ENCODE measurements at places on chromosomes 2 and 18. TPM values are rescaled to one million over a fixed set of nuclear protein-coding genes. Genes with fewer than 3 reads are reported as not detected.

DNA sequence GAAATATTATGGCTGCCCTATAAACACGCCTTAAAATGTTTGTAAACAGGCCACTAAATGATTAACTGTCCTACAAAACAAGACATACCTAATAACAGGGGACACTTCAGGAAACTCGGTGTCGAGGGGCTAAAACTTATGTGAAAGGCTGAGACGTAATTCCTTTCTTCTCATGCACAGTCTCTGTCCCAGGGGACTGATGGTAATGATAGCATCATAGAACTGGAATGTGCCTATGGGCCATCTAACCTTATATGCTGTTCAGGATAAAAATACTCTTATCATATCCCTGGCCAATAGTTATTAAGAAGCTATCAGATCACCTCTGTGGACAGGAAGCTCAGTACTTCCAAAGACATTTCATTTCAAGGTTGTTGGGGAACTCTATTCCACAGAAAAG, 252.6 kb upstream of the RASGRP3 start:
- no peak overlapping the region for H3K4me3 ChIP-seq
- H3K27ac ChIP-seq, result no peak overlapping the region
- H3K4me1 ChIP-seq, result no peaks in the 10 kb centered on the region
- no peak for DNase-seq
- no peaks in the 10 kb centered on the region for H3K36me3 ChIP-seq

DNA sequence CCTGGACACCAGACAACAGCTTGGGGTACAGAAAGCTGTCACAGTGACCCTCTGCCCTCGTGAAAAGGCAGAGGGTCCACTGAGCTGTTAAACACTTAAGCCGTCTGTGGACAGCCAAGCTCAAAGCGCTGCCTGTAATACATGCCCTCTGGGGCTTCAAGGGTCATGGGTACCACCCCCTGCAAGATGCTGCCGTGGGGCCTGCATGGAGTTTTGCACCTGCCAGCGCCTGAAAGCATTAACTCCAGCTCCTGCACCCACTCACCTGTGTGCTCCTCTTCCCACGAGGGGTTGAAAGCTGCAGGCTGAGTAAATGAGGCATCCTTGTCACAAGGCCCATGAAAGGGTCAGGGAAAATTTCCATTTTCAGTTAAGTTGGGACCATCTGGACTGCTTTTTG, 70.6 kb upstream of the PHLPP1 start:
- H3K4me1 ChIP-seq, result no peaks in the 10 kb centered on the region
- H3K36me3 ChIP-seq, result no peaks in the 10 kb centered on the region
- no peaks in the 10 kb centered on the region for H3K27me3 ChIP-seq
- no peak overlapping the region for H3K4me3 ChIP-seq
- H3K27ac ChIP-seq, result no peak overlapping the region

- no peak for DNase-seq
- no peaks in the 10 kb centered on the region for H3K36me3 ChIP-seq
- H3K4me1 ChIP-seq, result no peaks in the 10 kb centered on the region
- no peak overlapping the region for H3K27ac ChIP-seq
- H3K27me3 ChIP-seq, result no peaks in the 10 kb centered on the region
- no peak overlapping the region for H3K4me3 ChIP-seq
These were observed 168.6 kb downstream of the SLC8A1 start for GRCh38 chr2:40283111-40283909.

DNA sequence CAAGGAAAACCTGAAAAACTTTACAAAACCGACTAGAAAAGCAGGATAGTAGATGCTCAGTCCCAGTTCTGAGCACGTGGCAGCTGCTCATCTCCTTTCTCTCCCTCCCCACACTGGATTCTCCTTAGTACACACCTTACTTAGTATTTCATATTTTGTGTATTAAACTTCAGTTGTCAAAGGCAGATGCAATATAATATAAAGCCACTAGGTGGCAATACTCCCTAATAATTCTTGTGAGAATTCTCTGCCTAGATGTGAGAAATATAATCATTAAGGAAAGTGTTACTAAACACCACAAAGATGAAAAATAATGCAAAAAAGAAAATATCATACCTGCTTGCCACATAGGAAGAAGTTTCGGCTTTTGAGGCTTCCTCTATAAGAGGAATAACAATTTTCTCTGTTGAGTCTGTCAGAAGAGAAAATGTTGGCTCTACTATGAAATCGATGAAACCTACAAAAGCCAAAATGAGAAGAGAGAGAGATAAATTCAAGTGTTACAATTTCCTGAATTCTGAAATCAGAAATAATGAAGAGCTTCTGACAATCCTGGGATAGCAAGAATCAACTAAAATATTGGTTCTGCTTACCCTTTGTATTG, 200.6 kb downstream of the PPP1R1C start:
- H3K27ac ChIP-seq, result no peak overlapping the region
- H3K4me3 ChIP-seq, result no peak overlapping the region

- no peak overlapping the region for H3K27ac ChIP-seq
- no peak for DNase-seq
- H3K4me3 ChIP-seq, result no peak overlapping the region
These were observed 11.1 kb upstream of the MOCOS start for GRCh38 chr18:36176177-36176584.

Gene SMYD1
- total RNA-seq, result 0.06 TPM

Gene SUPT7L
- total RNA-seq, result 34.8 TPM

- H3K36me3 ChIP-seq, result no peaks in the 10 kb centered on the region
- H3K4me3 ChIP-seq, result no peak overlapping the region
- peaks cover 43% of the 10 kb centered on the region for H3K4me1 ChIP-seq
- H3K27me3 ChIP-seq, result peaks cover 95% of the 10 kb centered on the region
- no peak overlapping the region for H3K27ac ChIP-seq
These were observed 3.2 kb downstream of the GATA6 start for GRCh38 chr18:22172594-22173049.

- no peak overlapping the region for H3K4me3 ChIP-seq
- no peaks in the 10 kb centered on the region for H3K4me1 ChIP-seq
- DNase-seq, result no peak
- H3K36me3 ChIP-seq, result no peaks in the 10 kb centered on the region
These were observed 370.3 kb upstream of the LINC00305 start for GRCh38 chr18:64519201-64519600.

GRCh38 chr2:199677881-199678280, 173.1 kb downstream of the FTCDNL1 start:
- no peaks in the 10 kb centered on the region for H3K4me1 ChIP-seq
- no peaks in the 10 kb centered on the region for H3K27me3 ChIP-seq
- no peaks in the 10 kb centered on the region for H3K36me3 ChIP-seq
- no peak overlapping the region for H3K27ac ChIP-seq

DNA sequence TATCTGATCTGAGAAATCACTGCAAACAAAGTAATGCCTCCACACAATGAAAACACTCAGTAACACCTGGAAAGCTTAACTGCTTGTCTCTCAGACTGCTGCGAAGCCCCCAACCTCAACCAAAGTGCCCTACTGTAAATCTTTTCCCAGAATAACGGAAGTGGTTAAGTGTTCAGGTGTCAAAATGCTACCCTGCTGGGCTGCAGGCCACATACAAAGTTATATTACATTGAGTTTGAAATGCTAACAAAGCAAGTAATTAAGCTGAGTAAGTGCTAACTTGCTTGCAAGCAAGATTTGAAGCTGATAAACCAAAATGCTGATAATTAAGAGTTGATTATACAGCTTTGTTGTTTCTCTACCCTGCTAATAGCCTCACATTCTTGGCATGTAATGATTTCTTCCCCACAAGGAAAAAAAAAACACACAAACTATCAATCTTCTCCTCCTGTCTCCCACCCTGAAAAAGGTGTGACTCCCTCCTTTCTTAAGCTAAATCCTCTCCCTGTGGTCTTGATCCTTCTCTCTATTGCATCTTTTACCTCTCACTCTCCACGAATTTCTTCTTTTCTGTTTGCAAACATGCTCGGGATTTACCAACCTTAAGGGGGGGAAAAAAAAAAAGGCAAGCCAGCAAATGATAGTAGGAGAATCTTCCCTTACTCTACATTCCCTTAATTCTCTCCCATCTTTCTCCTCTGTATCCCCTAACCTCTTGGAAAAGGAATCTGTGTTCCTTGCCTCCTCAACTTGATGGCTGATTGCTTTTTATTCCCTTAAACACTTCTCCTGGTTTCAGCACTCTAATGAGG, 266.8 kb upstream of the SIX3 start:
- no peaks in the 10 kb centered on the region for H3K27me3 ChIP-seq
- no peak for DNase-seq
- no peaks in the 10 kb centered on the region for H3K36me3 ChIP-seq

DNA sequence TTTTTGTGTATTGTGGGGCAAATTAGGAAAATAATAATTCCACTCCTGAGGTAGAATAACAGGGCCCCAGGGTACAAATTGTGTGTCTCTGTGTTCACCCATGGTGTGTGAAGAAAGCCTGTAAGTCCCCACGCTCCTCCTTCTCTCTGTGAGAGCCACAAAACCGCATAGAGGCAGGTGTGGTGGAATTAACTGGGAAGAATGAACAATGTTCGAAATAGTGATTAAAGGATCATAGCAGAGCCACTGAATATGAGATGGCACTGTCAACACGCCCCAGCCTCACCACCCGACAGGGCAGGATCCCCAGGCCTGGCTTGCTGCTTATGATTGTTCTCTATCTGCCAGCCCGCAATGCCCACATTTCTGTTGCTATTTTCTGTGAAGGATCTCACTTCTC, 14.1 kb downstream of the IL1RN start:
- peaks cover 3% of the 10 kb centered on the region for H3K4me1 ChIP-seq
- H3K27me3 ChIP-seq, result no peaks in the 10 kb centered on the region
- no peak for DNase-seq
- no peaks in the 10 kb centered on the region for H3K36me3 ChIP-seq
- H3K4me3 ChIP-seq, result no peak overlapping the region

Gene LAMA3
- total RNA-seq, result 10.4 TPM

Gene CGREF1
- 19.0 TPM for total RNA-seq

Gene FABP1
- total RNA-seq, result 0.39 TPM

Gene CFAP210
- 3.0 TPM for total RNA-seq
